Left cardiac atrium (tissue), 4 donors: ENCODE measurements at places on chromosomes 13 and 19. TPM values are rescaled to one million over a fixed set of nuclear protein-coding genes. Genes with fewer than 3 reads are reported as not detected.

The IL11 gene
- not detected for total RNA-seq

The NAPSA gene
- total RNA-seq, result 0.97 TPM

The NTF4 gene
- 1.2 TPM for total RNA-seq

DNA sequence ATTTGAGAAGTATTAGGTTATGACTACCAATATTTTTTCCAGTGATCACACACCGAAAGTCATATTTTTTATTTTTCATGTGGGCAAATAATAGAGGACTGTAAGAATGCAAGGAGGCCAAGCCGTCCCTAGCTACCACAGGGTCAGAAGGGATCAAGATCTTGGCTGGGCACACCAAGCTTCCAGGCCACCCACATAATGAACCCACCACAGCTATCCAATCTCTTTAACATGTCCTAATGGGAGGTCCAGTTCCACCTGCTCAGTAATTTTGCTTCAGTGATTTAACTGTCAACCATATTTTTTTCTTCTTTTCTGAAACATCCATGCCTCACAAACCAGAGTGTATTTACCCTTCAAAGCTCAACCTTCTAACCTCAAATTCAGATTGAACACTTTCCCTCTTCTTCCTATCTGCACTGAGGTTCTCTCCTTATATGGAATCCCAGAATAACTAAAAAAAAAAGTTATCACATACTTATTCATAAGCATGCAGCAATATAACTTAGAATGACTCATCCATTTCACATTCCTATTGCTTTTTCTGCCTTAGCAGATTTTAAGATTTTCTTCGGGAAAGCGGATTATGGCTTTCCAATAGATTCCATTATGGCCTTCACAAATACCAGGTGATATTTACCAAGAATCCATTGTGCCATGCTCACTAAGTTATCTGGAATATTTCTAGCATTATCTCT is 12.2 kb downstream of the ARGLU1 start:
- DNase-seq, result no peak

GRCh38 chr13:22596171-22596863 is 584.5 kb upstream of the SGCG start:
- DNase-seq, result no peak

GRCh38 chr13:102128216-102128810 is 273.5 kb downstream of the FGF14 start:
- no peak for DNase-seq

DNA sequence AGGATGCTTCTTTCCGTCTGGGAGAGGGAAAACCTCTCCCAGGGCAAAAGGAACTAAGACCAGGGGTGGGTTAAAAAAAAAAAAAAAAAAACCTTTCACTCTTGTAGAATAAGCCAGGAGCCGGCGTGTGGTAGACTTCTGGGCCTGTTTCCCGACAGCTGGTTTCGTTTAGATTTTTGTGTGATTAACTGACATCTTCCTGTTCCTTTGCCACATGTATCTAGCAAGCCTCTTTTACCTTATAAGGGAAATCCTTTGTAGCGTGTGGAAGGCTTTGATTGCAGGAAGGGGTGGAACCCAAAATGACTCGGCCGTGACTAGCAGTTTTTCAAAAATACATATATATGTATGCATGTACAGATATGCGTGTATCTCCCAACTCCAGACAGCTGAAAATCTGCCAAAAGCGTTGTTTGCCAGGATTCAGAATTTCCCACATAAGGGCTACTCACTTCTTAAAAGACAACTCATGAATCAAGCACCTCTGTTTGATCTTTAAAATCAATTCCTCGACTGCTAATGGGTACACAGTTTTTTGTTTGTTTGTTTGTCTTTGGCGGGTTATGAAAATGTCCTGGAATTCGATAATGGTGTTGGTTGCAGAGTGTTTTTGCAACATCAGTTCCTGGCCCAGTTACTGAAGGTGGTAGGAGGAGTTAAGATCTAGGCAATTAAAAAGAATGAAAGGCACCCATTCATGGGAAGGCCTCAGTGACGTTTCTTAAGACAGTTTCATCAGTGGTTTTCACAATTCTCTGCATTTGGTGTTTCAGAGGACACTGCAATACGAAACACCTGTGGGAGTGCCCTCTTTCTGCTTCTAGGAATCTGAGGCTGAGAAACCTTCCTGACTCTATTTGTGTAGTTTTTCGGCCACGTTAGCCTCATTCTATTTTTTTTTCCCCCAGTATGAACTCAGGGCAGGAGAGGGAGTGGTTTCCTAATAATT is 2.7 kb downstream of the TPM4 start:
- peak; percentile 76 for DNase-seq

DNA sequence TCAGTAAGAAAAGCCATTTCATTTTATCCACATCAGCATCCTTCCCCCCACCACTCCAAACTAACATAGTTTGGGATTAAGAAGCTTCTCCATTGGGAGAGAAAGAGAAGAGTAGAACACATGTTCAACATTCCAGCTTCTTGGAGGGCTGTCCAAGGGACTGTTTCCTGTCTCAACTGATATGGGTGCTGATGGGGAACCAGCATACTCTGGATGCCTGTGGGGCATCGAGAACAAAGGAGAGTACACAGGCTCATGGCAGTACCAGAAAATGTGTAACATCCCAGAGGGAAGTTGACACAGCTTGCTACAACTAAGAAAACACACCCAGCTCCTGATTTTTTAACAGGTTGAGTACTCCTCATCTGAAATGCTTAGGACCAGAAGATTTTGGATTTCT is 24.7 kb downstream of the SUCLA2 start:
- no peak for DNase-seq

GRCh38 chr13:30870049-30870884 is 35.8 kb upstream of the MEDAG start:
- DNase-seq, result peak; percentile 94
